ENCODE measurements at places on chromosomes 5 and 9. TPM values are rescaled to one million over a fixed set of nuclear protein-coding genes. Genes with fewer than 3 reads are reported as not detected.

GRCh38 chr5:73668017-73668416 lies 42.0 kb downstream of the ARHGEF28 start:
- DNase-seq: no peak
- H3K36me3 ChIP-seq: no peaks in the 10 kb centered on the region
- H3K4me3 ChIP-seq: no peak overlapping the region
- H3K27me3 ChIP-seq: no peaks in the 10 kb centered on the region

DNA sequence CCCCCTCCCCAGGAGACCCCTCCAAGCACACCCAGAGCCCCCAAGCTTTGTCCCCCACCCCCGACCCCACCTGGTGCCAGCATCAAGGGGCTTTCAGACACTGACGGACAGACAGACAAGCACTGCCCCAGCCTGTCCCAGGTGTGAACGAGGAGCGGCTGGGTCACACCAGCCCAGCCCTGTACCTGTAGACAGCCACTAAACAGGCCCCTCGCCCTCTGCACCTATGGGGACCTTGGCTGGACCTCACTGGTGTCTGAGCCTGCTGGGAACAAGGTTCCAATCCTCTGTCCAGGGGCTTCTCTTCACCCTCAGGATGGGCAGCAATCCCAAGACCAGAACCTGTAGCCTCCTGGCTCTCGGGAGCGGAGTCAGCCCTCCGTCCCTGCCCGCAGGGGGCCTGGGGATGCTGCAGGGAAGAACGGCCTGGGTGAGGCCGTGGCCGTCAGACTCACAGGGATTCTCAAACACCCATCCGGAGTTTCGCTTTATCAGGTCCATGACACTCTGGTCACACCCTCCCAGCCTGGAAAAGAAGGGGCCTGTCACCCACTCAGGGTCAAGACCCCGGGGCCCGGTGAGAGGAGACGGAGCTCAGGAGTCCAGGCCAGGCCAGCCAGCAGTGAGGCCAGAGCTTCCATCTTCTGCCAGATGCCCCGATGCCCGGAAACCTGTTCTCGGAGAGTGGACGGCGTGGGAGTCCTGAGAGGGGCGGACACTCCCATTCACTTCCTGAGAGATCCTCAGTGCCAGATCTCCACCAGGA lies 2.8 kb downstream of the LCN6 start:
- DNase-seq: no peak
- H3K4me3 ChIP-seq: no peak overlapping the region
- H3K27me3 ChIP-seq: peaks cover 19% of the 10 kb centered on the region

DNA sequence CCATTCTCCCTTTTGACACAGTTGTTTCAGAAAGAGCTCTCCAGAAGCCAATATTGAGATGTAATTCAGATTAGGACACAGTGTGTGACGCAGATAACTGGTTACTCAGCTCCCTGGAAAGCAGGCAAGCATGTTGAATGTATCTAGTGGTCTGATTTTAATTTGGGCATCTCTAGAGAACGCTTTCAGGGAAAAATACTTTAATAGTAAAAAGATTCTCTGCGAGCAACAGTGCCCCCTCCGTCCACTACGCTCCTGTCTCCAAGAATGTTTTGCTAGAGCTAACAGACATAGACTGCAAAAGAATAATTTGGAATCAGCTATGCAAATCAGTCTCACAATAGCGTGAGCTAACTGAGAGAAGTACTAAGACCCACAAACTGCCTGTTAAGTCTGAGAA lies 23.3 kb downstream of the CFAP90 start:
- no peaks in the 10 kb centered on the region for H3K27me3 ChIP-seq
- no peak overlapping the region for H3K27ac ChIP-seq
- H3K4me1 ChIP-seq: no peaks in the 10 kb centered on the region
- H3K4me3 ChIP-seq: no peak overlapping the region
- DNase-seq: no peak
- no peaks in the 10 kb centered on the region for H3K36me3 ChIP-seq

Gene NR6A1
- total RNA-seq: 14.5 TPM

- no peak for DNase-seq
- H3K27ac ChIP-seq: no peak overlapping the region
- no peaks in the 10 kb centered on the region for H3K4me1 ChIP-seq
- no peaks in the 10 kb centered on the region for H3K27me3 ChIP-seq
- H3K4me3 ChIP-seq: no peak overlapping the region
These were observed 54.8 kb downstream of the FAM114A2 start for GRCh38 chr5:153983885-153984284.

DNA sequence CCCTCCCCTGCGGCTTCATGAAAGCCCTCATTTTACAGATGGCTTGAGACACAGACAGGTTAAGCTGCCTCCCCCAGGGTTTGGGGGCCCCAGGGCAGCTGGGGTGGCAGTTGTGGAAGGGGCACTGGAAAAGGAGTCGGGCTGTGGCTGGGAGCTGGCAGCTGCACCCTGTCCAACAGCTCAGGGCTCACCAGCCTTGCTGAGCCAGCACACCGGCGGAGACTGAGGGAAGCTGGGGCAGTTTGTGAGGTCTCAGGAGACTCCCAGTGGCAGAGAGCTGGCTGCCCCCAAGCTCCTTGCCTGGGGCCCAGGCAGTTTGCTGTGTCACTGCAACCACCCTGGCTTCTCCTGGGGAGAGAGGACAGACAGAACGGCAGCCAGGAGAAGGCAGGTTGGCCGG lies 34.8 kb upstream of the RAPGEF1 start:
- peaks cover 18% of the 10 kb centered on the region for H3K27me3 ChIP-seq
- no peak for DNase-seq
- H3K36me3 ChIP-seq: no peaks in the 10 kb centered on the region
- H3K4me1 ChIP-seq: no peaks in the 10 kb centered on the region
- no peak overlapping the region for H3K4me3 ChIP-seq
- no peak overlapping the region for H3K27ac ChIP-seq

Gene FOXD4L6
- 0.18 TPM for total RNA-seq

Data from astrocyte (in vitro differentiated cells and primary cell).